ENCODE measurements at places on chromosomes 4 and X.
A peak's percentile ranks its signal among the peaks of the same experiment; 100 is the strongest.

DNA sequence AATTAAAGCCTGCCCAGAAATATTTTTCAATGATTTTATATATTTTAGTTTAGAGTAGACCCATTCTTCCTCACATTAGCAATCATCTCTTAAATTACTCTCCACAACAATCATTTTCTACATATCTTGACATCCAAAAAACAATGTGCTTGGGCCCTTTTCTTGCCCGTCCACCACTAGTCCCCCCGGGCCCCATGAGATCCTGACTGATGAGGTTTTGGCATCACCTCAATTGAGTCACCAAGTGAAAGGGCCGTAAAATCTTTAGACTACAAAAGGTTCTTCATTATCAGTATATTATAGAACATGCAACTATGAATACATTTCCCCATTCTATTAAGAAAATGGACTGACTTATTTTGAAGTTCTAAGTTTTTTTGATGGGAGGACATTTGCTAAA, 4.0 kb upstream of the CDKL2 start:
- no peak for DNase-seq

DNA sequence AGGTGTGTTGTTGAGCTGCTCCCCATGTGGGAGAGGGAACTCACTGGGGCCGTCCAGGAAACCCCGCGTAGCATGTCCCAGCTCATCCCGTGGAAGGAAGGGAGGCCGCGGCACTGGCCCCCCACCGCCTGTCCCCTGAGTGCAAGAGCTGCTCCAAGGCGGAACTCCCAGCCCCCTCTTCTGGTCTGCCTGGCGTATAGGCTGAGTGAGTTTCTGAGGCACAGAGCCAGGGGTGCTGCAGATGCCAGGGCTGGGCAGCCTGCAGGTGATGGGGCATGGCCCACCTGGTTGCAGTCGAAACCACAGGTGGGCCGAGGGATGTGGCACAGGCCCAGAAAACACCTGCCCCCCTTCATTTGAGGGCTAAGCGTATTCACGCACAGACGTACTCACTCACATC, 49.6 kb downstream of the ABLIM2 start:
- no peak for DNase-seq

GRCh38 chr4:1026115-1026514, 14.7 kb downstream of the FGFRL1 start:
- DNase-seq = no peak

DNA sequence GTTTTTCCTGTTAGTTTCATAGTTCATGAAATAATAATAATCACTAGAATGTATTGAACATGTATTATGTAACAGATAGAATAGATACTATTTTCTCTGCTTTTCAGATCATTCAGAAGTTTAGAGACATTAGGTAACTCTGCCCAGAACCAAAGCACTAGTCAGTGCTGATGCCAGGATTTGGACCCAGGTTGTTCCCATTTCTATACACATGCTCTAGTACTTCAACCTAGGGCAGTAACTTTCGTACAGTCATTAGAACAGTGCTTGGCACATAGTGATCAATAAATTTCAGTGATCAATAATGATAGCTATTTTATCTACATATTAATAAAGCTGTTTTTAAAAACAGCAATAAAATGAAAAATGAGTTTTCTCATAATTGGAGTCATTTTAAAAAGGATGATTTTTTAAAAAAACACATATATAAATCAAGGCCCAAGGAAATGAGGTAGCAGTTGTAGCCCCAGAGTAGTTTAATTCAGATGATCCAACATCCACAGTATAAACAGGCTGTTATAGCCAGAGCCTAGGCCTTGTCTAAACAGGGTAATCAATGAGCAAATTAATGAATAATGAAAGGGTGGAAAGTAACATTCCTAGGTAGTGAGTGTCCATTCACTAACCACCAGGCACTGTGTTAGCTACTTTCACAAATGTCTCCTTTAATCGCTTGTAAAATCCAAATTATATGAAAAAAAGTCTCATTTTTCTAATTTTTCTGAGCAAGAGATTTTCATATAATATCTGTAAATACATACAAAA, 25.6 kb downstream of the TXK start:
- no peak for DNase-seq

DNA sequence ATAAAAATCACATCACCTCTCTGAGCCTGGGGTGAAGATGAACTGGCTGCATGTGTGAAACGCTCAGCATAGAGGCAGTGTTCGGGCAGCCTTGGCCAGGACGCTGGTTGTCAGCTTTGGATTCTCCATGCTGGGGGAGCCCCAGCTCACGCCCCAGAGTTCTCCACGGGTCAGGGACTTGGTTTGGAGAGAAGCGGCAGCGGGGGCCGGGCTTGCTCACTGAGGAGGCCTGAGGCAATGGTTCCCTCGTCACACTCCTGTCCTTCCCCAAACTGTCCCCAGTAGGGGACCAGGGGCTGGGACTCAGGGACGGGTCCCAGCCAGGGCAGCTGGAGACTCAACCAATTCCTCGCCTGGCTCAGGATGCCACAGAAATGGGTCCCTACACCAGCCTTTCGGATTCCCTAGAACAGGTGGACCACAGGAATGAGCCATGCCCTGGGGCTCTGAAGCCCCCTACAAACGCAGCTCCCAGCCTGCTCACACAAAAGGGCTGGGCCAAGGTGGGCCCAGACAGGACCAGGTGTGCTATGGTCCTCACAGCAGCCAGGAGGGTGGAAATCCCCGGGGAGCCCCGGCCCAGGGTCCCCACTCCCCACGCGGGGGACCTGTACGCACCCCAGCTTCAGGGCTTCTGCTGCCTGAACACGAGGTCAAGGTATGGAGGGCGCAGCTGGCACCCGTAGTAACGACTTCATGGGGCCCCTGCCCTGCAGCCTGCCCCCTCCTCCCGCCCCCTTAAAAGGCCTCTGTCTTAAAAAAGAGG, 1.4 kb downstream of the MXD4 start:
- no peak for DNase-seq

DNA sequence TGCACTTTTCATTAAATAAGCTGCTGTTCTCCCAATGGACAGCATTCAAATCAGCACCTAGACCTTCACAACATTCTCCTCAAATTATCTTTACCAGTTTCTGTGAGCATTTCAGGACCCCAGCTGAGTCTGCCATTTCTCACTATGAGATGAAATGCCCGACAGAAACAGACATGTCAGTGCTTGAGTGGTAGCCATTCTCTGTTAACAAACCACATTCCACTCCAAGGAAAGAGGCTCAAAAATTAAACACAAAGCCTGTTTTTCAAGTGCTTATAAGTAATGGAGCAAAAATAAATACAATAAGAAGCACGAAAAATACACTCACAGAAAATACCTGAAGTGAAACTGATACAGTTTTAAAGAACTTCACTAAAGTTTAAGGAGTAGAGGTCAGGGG, 320.2 kb upstream of the PRPS2 start:
- DNase-seq = no peak

DNA sequence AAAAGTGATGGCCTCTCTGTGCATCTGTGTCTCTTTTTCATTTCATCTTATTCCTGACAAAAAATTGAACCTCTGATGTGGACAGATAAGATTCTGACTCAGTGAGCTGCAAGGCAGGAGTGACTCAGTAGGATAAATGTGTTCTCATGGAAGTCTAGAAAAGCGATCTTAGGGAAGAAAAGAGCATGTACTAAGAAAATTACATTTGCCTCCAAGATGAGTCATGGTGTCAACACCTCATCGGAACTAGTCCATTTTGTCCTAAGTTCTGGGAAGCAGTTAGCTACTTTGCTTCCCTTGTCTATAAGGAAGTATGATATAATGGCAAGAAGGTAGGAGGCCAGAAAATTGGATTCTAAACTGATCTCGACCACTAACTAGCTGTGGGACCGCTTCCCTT, 83.5 kb upstream of the AFF2 start:
- no peak for DNase-seq

- DNase-seq = no peak
Observed at GRCh38 chrX:39196192-39197102, 395.2 kb downstream of the MID1IP1 start.

DNA sequence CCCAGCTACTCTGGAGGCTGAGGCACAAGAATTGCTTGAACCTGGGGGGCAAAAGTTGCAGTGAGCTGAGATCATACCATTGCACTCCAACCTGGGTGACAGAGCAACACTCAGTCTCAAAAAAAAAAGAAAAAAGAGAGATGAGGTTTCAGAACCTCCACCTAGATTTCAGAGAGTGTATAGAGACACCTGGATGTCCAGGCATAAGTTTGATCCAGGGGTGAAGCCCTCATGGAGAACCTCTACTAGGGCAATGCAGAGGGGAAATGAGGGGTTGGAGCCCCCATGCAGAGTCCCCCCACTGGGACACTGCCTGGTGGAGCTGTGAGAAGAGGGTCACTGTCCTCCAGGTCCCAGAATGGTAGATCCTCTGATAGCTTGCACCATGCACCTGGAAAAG, 92.8 kb upstream of the HSD17B10 start:
- no peak for DNase-seq

- DNase-seq = no peak
Observed at GRCh38 chr4:87306056-87306455, 16.6 kb downstream of the HSD17B13 start.

DNA sequence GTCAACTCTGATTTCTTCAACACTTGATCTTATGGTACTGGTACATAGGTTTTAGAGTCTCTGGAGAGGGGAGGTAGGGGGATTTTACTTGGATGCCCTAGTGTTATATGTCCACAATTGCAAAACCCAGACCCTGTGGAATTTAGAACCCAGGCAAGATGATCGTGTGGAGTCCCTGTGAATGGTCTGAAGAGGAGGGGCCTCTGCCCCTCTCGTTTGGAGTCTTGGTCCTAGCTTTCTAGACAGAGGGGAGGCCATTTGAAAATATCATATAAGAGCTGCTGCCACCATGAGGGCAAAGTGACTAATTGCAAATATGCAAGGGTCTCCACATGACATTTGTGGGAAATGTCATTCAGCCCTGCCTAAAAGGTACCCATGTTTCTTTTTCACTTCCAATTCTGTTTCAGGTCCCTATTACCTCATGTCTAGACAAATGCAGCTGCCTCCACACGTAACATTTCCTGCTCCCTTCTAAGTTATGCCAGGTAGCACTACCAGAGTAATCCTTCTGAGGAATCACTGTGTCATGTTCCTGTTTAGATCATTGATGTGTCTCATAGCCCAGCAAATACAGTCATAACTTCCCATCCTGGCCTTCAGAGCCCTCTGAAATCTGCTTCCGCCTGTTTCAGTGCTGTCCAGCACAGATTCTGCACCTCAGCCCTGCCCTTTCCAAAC, 126.8 kb downstream of the KLHL8 start:
- DNase-seq = peak; percentile 8

DNA sequence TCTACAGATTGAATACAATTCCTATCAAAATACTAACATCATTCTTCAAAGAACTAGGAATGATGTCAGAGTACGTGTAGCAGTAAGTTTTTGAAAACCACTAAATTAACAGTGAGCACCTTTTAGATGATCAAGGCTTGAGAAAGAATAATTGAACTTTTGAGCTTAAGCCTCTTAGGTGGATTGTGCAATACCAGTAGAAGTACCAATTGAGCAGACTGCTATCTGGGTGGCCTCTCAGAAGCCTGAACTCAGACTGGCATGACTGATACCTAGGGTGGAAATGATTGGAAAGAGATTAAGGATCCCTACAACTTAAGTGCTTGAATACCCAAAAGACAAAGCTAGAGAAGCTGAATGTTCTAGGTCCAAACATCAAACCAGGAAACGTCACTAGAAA, 200.3 kb upstream of the GALNTL6 start:
- no peak for DNase-seq

DNA sequence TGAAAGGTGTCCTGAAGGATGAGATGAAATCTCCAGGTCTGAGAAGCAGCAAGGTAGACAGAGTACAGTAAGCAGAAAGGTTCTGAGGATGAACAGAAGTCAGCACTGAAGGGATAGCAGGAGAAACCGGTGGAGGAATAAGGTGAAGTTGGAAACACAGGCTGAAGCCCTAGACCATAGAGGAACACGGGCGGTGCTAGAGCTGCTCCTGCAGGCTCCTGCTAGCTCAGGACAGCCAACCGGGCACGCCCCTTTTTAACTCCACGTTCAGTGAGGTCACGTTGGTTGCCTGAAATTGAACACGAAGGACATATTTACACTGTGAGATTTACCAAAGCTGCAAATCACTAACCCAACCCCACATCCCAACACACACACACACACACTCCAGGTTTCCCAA, 1886.4 kb upstream of the AGA start:
- DNase-seq = no peak

DNA sequence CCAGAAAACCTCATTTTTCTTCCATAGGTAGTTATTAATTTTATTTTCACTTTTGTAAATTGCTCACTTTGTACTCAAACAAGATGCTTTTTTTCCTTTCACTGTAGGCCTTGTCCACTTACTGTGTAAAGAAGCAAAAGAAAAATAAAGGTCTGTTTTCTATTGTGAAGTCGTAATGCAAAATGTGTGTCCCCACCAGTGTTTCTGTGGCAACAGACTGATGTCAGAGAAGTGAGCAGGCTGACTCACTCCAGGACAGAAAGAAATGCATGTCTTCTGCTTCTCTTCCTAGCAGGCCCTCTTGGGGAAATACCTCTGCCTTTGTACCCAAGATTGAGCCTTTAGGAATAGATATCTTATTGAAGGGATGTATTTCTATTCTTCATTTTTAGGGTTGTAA, 30.3 kb downstream of the INPP4B start:
- no peak for DNase-seq

- no peak for DNase-seq
Observed at GRCh38 chr4:105895583-105896460, 551 bp downstream of the NPNT start.

DNA sequence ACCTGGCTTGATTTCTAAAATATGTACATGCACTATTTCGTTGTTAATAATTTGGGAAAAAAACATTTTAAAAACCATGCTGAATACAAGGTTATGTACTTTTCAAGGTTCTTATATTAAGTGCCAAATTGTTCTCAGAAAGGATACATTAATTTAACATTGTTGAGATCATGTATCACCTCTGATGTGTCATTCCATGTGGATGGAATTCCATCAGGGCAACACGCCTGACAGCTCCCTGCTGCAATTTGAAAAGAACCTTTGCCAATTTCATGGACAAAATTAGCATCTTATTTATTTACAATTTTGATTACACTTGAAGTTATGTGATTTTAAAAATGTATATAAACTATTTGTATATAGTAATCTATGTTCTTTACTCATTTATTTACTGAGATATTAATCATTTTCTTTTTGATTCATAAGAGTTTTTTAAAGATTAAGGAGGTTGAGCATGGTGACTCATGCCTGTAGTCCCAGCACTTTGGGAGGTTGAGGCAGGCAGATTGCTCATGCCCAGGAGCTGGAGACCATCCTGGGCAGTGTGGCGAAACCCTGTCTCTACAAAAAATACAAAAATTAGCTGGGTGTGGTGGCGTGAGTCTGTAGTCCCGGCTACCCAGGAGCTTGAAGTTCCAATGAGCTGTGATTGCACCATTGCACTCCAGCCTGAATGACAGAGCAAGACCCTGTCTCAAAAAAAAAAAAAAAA, 142.8 kb downstream of the ENPP6 start:
- no peak for DNase-seq

GRCh38 chrX:134324359-134324758, 87.4 kb downstream of the CCDC160 start:
- no peak for DNase-seq

- peak; percentile 45 for DNase-seq
Observed at GRCh38 chr4:40196724-40197281, at the start of gene RHOH. Gene RHOH (plus strand): TSS chr4:40197031. CDS start chr4:40243387, 46,356 bp downstream.

- DNase-seq = no peak
Observed at GRCh38 chrX:84044051-84044450, 143.9 kb downstream of the RPS6KA6 start.

GRCh38 chrX:46327566-46328115, 217.6 kb downstream of the ZNF674 start:
- DNase-seq = no peak

GRCh38 chr4:107666134-107666533, 53.9 kb downstream of the PAPSS1 start:
- no peak for DNase-seq

All from activated T-helper 1 cell treated with Interleukin-2 at 50 U/mL for 16 hours (primary cell).